ENCODE measurements at places on chromosomes 5 and 9.

GRCh38 chr5:83509540-83509939 is 38.0 kb downstream of the VCAN start:
- no peak for DNase-seq

DNA sequence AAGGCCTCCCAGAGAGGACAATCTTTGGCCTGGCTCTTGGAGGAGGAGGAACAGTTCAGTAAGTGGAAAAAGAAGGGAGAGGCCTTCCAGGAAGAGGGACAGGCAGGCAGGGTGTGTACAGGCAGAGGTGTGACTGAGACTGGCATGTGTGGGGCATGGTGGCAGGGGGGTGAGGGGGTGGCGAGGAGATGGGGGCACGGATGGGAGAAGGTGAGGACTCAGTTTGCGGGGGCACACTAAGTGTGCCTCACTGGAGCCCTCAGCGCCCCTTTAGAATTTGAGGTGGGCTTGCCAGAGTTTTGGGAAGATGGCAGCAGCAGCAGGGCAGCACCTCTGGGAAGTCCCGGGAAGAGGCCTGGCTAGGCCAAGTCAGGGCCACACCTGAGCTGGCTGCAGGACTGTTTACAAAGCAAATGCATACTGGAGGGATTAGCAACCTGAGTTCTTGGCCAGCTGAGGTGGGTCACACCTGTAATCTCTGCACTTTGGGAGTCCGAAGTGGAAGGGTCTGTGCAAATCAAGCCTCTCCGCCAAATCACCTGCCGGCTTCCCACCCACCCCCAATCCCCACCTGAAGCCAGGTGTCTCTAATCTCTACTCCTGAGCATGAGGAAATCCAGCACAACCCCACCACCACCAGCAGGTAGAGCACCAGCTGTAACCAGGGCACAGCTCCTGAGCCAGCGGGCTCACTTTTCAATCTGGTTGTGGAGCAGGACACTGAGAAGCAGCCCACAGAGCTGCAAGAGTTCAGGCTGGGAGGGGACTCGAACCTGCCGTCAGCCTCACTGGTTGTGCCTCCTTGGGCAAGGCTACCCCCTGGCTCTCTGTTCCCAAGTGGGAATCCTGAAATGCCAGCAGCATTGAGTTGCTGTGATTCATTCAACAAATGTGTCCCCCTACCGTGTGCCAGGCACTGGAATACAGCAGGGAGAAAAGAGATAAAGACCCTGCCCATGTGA is 10.2 kb upstream of the GABRP start:
- DNase-seq: peak; percentile 23

GRCh38 chr5:171313481-171314206 is 4.6 kb downstream of the TLX3 start:
- DNase-seq: no peak

DNA sequence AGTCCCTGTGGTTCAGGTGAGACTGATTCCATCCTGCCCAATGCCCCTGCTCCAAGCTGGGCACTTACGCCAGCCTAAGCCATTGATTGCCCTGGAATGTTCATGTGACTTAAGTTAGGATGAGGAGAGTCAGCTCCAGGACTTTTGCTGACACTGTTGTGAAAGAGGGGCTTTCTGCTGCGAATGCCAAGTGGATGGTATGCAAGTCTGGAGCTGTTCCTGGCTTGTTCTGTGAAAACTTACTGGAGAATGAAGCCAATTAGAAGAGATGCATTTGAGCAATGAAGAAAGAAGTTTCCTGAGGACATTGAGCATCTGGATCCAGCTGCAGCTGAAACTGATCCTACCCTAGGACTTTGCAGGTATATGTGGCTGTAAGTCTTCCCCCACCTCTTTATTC is 61.2 kb upstream of the ZFR start:
- DNase-seq: no peak

DNA sequence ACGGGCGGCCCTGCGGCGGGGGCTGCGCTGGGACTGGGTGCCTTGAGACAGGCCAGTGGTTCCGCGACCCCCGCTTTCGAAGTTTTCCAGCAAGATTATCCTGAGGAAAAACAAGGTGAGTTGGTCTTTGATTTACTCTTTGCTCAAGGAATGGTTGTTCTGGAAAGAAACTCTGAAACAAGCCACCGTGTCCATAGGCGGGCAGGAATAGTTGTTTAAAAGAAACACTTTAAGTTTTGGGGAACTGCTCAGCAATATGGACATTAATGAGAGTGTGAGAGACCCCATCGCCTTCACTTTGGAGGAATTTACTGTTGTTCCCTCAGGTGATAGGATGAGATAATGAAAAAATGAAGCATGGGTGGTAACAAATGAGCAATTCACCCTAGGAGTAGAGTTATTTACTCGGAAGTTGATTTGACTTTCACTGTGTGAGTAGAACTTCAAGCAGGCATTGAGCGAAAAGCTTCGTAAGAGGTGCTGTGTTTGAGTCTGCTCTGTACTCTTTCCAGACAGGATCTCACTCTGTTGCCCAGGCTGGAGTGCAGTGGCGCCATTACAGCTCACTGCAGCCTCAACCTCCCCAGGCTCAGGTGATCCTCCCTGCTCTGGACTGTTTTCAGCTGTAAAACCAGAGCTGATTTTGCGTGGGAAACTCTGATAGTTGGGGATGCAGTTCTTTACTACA is 1.1 kb downstream of the DMRTA1 start:
- DNase-seq: no peak

Data from iPS DF 19.7 (cell line).